ENCODE measurements at places on chromosomes 7 and 10.

DNA sequence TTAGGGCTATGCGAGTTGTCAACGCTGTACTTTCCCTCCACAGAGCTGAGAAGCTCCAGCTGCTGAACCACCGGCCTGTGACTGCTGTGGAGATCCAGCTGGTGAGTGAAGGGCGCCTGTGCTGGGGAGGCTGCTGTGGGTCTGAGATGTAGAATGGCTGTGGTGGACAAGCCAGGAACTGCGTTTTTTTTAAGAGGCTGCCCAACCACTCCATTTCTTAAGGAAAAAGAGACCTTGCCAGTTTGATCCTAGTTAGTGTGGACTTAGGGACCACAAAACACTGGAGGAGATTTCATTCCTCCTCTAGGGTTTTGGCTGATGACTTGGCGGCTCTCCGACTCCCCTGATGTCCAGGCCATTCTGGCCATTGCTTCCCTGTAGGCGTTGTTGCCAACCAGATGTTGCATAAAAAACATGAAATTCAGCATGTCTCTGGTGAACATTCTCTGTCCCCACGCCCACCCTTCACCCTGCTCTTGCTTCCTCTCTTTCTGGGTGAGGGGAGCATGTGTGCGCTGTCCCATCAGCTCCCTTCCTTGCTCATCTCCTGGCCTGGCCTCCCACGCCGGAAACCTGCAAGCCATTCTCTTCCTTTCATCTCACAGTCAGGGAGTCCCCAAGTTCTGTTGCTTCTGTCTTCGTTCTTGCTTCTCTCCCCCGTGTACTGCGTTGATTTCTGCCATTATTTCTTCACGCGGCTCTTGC, 30.9 kb downstream of the CRCP start:
- no peak for DNase-seq

GRCh38 chr10:64786989-64787388, 1265.8 kb downstream of the REEP3 start:
- no peak for DNase-seq

DNA sequence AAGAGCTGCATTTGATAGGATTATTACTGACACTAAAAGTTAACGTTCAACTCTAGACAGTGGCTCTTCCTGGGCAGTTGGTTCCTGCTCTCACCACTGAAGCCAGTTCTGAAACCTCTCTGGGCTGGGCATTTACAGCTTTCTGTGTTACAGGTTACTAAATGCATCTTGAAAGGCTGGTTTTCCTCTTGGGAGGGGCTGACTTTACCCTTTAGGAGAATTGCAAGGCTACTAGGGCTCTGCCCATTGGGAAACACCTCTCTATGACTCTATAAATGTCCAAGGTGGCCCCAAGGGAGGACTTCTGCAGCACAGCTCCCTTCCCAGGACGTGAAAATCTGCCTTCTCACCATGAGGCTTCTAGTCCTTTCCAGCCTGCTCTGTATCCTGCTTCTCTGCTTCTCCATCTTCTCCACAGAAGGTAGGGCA, at the start of gene GPR15LG:
Gene GPR15LG (plus strand): TSS at position 301 of the 429 bp plus-strand sequence. CDS start 51 bp downstream, at position 352.
- DNase-seq: no peak

DNA sequence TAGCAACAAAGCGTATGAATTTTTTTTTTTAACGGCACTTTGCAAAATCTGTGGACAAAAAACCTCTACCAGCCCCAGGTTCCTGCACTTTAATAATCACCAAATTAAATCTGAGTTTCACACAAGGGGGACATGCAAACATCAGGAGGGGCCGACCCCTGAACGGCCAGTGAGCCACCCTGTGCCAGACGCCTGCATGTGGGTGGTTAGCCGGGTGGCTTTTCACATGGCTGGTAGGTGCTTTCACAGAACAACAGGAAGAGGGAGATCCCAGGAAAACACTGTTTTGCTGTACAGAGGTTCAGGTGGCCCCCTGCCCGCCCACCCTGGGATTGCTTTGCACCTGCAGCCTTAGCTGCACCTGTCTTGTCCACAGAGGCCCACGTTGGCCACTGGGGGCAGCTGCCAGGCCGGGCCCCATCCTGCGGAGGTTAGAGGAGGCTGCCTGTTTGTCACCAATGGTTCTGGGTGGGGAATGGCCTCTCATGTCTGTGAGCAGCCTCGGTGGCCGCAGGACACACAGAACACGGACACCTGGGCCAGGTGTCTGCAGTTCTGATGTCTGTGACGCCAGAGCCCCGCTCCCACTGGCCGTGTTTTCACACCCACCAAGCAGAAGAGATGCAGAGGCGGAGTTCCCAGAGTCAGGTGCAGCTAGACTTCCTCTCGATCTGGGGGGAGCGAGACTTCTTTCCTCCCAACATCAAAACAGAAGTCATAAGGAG, 107.7 kb downstream of the FAM53B start:
- DNase-seq: no peak

- DNase-seq: peak; percentile 44
These were observed 33.9 kb downstream of the TSPAN14 start for GRCh38 chr10:80487791-80488538.

GRCh38 chr10:10870523-10871241, 147.0 kb upstream of the CELF2 start:
- no peak for DNase-seq

- DNase-seq: no peak
These were observed 159.5 kb downstream of the PPP1R9A start for GRCh38 chr7:95066737-95067530.
